ENCODE measurements at places on chromosomes 5 and 9.

GRCh38 chr5:74145951-74146350, 494.6 kb downstream of the ENC1 start:
- no peak for DNase-seq

DNA sequence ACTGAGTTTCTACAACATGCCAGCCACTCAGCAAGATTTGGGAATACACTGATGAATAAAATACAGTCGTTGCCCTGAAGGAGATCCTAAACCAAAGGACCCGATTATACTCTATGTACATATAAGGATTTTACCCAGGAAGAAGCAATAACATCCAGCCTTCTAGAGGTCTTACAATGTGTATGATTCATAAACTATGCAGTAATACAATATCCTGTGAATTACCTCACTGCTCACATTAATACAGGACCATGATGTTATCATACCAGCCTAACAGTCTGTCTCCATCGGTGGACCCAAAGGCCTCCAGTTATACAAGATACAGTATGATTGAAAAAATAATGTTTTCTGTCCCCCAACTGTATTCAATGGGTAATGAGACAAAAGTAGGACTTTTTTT, 310.5 kb upstream of the TRPM3 start:
- DNase-seq = no peak

- DNase-seq = no peak
Measured at GRCh38 chr5:62600560-62601252, 22.1 kb downstream of the LRRC70 start.

GRCh38 chr5:151719228-151720000, 32.7 kb upstream of the SPARC start:
- no peak for DNase-seq

DNA sequence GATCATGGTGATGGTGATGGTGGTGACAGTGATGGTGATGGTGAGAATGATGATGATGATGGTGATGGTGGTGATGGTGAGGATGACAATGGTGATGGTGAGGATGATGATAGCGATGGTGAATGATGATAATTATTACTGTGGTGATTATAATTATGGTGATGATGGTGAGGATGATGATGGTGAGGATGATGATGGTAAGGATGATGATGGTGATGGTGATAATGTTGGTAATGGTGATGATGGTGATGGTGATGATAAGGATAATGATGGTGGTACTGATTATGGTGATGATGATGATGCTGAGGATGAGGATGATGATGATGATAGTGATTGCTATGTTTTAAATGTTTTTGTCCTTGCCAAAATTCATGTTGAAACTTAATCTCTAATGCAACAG, 37.3 kb upstream of the HRH2 start:
- no peak for DNase-seq

- no peak for DNase-seq
Measured at GRCh38 chr5:154312576-154312975, 122.0 kb downstream of the GALNT10 start.

- no peak for DNase-seq
Measured at GRCh38 chr5:135399794-135400542, 937 bp upstream of the MACROH2A1 start.

DNA sequence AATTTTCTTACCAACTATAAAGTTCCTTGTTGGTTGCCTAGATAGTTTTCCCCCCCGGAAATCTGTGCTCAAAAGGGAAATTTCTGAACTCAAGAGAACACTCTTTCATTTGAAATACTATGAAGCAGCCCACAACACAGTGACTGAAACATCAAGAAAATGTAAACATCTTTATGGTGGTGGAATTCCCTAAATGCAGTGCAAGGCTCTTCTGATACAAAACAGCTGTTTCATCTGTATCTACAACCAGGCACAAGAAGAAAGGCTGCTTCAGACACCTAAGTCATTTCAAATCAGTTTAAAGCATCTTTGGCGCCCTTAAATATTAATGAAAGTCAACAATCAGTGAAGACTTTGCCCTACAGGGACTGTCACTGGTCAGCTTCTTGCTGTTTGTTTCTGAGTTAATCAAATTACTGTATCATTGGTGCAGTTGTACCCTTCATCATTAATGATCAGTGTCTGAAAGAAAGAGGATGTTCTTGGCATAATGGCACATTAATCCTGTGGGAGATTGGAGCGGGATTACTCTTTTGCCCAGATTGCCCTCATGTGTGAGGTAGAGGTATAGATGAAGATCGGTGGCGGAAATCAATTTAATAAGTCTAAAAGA, 947.0 kb downstream of the NR2F1-AS1 start:
- no peak for DNase-seq

DNA sequence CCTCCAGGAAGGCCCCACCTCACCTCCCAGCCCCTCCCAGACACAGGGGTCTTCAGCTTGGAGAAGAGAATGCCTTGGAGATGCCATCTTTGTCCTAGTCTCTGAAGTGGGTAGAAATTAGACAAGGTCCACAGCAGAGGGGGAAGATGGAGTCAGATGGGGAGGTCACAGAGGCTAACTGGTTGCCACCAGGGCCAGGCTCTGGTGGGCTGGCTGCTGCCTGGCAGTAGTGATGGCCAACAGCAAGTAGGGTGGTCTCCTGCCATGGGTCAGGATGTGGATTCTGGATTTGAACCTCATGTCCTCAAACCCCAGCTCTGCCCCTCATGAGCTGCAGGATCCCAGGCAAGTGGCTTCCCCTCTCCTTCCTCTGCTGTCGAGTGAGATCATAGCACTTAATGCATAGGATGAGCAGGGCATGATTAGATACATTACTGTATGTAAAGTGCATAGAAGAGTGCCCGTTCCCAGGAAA, 38.7 kb upstream of the NEK6 start:
- no peak for DNase-seq

- no peak for DNase-seq
Measured at GRCh38 chr5:76807296-76807695, 11.5 kb upstream of the F2RL1 start.

DNA sequence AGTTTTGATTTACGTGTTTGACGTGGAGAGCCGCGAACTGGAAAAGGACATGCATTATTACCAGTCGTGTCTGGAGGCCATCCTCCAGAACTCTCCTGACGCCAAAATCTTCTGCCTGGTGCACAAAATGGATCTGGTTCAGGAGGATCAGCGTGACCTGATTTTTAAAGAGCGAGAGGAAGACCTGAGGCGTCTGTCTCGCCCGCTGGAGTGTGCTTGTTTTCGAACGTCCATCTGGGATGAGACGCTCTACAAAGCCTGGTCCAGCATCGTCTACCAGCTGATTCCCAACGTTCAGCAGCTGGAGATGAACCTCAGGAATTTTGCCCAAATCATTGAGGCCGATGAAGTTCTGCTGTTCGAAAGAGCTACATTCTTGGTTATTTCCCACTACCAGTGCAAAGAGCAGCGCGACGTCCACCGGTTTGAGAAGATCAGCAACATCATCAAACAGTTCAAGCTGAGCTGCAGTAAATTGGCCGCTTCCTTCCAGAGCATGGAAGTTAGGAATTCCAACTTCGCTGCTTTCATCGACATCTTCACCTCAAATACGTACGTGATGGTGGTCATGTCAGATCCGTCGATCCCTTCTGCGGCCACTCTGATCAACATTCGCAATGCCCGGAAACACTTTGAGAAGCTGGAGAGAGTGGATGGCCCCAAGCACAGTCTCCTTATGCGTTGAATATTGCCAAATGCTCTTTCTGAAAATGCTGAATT, 850 bp downstream of the RRAGA start:
- DNase-seq = no peak

DNA sequence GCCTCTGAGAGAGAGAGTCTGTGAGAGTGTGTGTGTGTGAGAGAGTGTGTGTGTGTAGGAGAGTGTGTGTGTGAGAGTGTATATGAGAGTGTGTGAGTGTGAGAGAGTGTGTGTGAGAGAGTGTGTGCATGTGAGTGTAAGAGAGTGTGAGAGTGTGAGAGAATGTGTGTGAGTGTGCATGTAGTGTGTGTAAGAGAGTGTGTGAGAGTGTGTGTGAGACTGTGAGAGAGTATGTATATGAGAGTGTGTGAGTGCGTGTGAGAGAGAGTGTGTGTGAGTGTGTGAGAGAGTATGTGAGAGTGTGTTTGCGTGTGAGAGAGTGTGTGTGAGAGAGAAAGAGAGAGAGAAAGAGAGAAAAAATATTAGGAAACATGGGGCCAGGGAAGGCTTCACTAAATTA, 588.3 kb upstream of the SGCD start:
- DNase-seq = no peak

DNA sequence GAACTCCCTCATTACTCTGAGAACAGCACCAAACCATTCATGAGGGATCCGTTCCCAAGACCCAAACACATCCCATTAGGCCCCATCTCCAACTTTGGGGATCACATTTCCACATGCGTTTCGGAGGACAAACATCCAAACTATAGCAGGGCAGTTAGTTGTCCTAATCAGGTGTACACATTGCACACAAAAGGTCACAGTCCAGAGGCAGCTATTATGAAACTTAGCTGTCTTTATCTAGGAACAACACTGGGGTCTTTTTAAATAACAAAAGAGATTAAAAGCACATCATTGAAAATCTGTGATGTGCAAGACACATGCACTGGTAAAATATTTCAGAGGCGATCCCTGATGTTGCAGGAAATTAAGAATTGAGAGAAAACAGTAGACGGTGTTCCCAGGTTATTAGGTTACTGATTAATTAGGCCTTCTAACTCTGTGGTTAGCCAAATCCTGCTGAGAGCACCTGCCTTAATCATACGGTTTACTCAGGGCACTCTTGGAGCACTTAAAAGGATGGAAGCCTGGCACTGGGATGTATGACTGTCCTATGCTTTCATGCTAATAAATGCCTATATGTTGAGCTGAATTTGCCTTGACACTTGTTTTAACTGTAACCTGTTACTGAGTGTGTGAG, 1574.5 kb upstream of the WWC1 start:
- DNase-seq = no peak

- DNase-seq = no peak
Measured at GRCh38 chr5:40916226-40916625, 6.9 kb downstream of the C7 start.

DNA sequence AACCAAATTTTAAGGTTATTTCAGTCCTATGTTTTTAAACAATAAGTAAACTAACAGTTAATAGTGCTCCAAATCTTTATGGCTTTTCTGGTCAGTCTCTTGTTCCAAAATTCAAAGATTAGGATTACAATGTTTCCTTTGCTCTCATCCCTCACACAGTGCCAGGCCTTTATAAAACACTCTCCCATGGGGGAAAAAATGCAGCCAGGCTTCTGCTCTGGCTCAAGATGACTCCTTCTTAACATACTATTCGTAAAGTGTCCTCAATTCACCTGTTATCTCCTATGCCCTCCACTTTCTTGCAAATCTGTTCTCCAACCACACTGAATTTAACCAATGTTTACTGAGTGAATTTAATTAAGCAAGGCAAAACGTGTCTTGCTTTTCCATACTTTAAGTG, 1.4 kb downstream of the CEP120 start:
- DNase-seq = no peak

DNA sequence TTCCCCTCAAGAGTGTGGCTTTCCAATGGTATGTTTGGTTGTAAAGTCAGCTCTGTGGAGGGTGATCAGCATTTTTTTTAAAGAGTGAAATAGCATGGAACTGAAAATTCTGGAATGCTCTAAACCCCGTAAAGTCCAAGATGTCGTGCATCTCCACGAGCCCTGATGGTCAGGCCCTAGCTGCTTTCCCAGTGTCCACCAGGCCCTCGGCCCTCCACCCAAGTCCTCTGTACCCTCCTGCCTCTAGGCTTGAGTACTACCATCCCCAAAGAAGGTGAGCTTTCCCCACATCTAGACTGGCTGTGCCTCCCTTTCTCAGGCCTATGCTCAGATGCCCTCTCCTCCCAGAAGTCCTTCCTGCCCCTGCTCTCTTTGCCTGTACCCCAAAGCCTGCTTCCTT, 280.3 kb downstream of the GADD45G start:
- no peak for DNase-seq

DNA sequence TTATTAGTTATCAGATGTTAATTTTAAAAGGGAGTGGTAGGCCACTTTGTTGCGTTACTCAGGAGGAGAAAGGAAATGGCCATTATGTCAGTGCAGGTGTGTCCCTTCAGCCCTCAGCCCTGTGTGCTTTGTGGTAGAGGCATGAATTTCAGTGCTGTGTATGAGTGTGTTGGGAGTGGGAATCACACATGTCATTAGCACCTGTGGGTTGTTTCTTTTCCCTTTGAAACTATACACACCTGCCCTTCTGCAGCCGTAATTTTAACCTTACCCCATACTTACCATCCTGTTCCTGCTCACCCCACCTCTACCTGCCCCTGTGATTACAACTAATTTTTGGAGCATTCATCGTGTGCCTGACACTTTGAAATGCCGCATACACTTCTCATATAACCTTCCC, 156.4 kb downstream of the ARHGAP26 start:
- DNase-seq = no peak

DNA sequence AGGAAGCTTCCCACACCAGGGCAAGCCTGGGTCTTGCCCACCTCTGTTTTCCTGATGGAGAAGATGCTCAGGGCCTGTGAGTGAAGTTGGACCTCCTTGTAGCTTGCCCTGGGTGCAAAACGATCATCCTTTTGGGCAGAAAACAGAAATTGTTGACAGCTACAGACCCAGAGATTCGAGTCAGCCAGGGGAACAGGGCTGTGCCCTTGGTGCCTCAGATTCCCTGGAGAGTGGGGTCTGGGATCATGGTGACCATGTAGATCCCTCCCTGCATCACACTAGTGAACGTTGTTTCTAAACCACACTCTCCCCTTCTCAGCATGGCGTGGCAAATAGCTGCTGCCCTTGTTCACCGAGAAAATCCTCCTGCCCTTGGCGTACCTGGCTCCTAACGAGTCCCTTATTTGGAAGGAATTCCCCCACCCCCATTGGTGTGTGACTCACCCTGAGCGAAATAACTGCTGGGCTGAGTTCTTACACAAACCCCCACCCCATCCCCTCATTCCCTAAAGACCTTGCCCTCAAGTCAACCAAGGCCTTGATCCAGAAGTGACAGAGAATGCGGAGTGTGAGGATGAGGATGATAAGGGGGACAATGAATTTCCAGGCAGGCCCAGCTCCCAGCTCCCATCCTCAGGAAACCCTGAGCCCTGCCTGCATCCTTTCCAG, 1.1 kb upstream of the DCANP1 start:
- DNase-seq = no peak

GRCh38 chr5:134141331-134142050, 27.0 kb downstream of the TCF7 start:
- no peak for DNase-seq

DNA sequence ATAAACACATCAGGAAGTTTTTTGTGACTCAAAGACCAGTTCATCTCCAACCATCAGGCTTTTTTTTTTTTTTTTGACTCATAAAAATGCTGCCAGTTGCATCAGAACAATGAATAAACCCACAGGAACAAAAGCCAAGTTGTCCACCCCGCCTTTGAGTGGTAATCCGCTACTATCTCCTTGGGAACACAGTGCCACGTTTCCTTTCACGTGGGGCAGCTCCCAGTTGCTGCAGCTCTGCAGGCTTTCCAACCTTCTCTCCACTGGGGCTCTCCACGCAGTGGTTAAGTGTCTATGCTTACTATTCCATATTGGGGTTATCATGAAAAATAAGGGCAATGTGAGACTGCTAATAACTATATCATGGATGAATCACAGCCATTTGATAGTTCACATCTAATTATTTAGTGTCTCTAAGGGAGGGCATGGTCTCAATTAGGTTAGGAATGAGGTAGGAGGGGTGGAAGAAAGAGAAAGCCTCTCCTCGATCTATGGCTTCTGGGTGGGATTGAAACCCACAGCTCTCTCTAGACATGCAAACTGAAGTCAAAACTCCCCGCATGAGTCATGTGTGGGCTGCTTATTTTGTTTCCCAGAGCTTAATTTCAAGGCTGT, 55.8 kb upstream of the ACTBL2 start:
- no peak for DNase-seq

Measured in esophagus squamous epithelium (tissue), 5 donors.